ENCODE measurements at places on chromosomes 2 and 18. TPM values are rescaled to one million over a fixed set of nuclear protein-coding genes. Genes with fewer than 3 reads are reported as not detected.

Gene C1QL2
- total RNA-seq: not detected

DNA sequence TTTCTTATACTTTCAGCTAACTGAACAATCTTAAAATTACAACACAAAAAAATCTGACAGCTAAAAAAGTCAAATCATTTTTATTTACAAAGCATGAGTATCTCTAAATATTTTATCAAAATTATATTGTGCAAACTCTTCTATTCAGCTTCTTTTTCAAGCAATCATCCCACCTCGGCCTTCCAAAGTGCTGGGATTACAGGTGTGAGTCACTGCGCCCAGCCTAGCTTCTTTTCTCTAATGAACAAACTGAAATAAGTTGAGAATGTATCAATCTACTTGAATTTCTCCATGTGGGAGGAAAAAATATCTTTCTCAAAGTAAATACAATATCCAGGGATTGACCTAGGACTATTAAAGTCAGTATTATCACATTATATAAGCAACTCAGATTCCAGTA lies 14.9 kb downstream of the NDUFS1 start:
- no peak for DNase-seq

GRCh38 chr2:199606193-199606780 lies 148.5 kb upstream of the SATB2 start:
- DNase-seq: no peak

DNA sequence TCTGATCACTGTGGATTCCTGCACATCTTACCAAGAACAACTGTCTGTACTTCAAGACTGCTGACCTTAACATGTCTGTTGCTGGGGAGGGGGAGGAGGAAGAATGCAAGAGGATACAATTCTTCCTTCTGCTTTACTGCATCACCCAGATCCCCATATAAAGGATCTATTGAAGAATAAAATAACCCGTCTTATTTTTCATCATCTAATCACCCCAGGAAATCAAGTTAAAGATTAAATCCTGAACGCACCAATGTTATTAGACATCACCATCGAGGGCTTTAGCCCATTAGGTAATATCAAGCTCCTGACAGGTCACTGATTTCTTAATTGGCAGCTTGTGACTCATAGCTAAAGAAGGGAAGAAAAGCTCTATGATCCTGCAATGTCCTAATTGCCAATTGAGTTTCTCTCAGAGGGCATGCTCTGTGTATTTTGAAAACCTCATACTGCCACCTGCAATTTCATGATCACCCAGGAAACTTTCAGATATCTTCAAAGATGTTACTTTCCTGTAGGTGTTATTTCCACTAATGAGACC lies 75.4 kb upstream of the KCNE4 start:
- no peak for DNase-seq

DNA sequence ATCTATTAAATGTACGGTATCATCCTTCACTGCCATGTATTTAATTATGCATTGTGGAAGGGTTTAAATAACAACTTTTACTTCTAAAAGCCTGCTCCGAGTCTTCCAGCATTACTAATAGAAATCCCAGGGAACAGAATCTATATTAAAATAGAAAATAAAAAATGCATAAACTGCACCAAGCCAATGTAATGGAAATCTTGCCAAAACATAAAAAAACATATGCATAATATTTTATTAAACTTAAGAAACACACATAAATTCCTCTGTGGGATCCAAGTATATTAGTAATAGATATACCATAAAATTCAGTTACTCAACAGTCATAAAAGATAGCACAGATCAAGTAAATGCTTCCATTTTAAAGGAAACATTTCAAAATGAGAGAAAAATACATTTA lies 175.6 kb downstream of the TDRD15 start:
- no peak for DNase-seq

Data from posterior vena cava (tissue), 2 donors.